ENCODE measurements at places on chromosomes 5 and 9.

GRCh38 chr5:130045334-130045733 is 141.1 kb downstream of the CHSY3 start:
- DNase-seq: peak; percentile 57

DNA sequence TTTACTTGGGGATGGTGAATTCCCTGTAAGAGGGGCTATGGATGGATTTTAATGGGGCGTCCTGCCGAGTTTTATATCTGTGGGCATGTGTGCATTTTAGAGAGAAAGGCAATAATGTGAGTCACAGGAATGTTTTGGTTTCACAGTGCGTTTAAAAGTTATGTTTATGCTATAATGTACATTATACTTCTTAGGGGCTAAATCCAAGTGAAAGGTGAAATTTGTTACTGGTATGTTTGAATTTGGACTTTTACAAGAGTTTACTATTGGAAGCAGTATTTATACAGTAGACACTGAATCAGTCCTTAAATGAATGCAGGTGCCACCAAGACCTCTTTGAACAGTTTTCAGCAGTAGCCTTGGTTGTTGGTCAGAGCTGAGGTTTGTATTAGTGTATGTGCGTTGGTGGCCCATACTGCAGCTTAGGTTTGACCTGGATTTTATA is 5.6 kb downstream of the JMY start:
- DNase-seq: no peak

GRCh38 chr9:20624201-20625002 is 2.1 kb upstream of the MLLT3 start:
- peak; percentile 71 for DNase-seq

DNA sequence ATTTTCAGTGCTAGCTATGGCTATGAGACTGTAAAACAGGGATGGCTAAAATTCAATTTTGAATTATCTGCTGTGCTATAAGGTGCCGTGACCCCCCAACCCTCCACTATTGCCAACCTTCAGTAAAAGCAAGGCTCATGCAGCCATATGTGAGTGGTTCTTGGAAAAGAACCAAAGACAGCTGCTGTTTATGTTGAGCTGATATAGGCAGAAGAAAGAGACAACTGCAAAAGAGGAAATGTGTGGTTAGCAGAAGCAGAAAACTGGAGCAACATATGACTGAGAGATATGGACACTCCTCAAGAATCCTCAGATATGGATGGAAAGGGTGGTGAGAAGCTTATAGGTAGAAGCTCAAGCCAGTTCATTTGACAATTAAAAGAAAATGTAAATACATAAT is 200.3 kb downstream of the TLE1 start:
- no peak for DNase-seq

- no peak for DNase-seq
Measured at GRCh38 chr9:33447799-33448553, 583 bp upstream of the AQP3 start.

GRCh38 chr9:2599896-2600295 is 21.7 kb upstream of the VLDLR start:
- DNase-seq: peak; percentile 10

DNA sequence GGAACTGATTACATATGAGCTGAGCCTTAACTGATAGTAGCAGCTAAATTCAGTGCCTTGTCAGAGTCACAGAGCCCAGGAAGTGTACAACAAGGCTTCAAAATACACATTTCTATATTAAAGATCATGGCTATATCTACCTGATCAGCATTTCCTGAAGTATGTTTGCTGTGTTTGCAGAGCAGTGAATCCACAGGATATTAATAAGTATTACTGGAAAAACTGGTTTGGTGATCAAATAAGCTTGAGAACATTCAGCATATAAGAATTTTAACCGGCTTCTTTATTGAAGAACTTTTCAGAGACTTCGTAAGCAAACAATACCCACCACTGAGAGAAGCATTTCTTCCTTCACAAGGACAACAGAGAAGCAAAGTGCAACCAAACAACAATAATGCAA is 227.0 kb downstream of the ELAVL2 start:
- no peak for DNase-seq

- DNase-seq: no peak
Measured at GRCh38 chr9:98468567-98469239, 213.3 kb upstream of the TBC1D2 start.

- no peak for DNase-seq
Measured at GRCh38 chr9:85147046-85147640, 477.6 kb downstream of the NTRK2 start.

- no peak for DNase-seq
Measured at GRCh38 chr5:96720408-96720807, 58.2 kb downstream of the CAST start.

- DNase-seq: no peak
Measured at GRCh38 chr9:136936645-136937170, 7.8 kb downstream of the FBXW5 start.

DNA sequence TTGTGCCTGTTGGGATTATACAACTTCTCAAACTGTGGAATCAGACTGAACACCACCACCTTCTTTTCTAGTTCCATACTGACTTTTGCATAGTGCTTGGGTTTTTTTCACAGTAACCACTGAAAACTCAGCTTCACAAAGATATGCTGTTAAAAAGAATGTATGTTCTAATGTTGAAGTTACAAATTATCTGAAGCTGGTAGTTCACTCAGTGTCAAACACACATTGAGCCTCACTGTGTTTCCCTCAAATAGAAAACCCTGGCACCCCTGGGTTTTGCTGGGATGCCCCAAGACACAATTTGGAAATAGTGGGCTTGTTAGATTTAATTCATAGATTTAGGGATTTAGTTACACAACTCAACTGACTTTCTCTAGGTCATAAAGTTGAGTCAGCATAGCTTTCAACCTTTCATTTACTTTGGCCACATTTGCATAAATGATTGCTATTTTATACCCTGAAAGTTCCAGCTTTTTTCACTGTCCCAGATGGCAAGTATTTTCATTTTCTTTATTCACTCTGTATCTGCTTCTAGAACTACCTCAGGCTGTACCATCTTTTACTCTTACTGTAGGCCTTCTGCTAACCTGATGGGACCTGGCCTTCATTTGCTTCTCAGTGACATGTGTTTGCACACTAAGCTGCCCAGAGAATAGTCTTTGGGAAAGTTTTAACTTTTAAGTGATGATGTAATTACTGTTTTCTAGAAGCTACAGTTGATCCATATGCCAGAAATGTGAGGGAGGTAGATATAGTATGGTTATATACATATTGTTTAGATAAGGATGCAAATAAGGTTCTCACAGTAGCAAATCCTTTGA is 115.1 kb downstream of the CDC42SE2 start:
- DNase-seq: no peak

DNA sequence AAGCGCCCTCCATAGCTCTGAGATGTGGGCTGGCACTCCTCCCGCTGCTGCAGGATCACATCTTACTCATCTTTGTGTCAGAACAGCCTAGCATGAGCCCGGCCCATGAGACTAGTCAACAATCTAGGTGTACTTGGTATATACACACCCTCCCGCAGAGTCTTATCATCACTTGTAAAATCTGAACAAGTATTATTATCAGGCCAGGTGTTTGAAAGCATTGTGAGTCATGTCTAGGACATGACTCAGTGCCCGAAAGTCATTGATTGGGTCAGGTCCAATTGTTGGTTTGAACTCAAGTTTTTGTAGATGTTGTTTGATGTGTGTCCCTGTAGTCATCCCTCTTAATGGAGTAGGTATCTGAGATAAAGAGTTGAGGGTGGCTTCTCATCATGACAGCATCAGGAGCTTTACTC is 108.7 kb downstream of the CFAP90 start:
- no peak for DNase-seq

DNA sequence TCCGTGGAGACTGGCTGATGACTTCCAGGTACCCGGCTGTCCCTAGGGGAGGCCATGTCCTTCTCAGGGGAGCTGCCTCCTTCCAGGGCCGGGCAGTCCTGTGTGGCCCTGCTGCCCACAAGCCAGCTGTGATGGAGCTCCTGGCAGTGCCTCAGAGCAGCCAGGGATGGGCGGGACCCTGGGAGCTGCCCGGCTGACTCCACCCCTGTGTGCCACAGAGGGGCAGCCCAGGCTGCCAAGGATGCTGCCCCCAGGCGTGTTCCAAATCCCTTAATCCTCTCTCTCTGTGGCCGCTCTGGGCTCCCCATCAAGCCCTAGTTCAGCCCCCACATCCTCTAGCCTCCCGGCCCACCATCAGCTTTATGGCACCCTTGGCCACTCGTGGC is 7.0 kb upstream of the SCGB3A1 start:
- no peak for DNase-seq

DNA sequence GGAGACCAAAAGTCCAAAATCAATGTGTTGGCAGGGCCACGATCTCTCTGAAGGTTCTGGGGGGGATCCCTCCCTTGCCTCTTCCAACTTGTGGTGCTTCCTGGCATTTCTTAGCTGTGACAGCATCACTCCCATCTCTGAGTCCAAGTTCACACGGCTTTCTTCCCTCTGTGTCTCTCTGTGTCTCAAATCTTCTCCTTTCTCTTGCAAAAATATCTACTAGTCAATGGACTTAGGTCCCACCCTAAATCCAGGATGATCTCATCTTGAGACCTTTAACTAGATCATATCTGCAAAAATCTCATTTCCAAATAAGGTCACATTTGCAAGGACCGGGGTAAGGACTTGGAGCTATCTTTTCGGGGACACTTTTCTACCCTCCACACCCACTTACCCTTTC is 186.1 kb downstream of the HSD17B3 start:
- DNase-seq: no peak

GRCh38 chr9:125549891-125550885 is 156.8 kb downstream of the MAPKAP1 start:
- peak; percentile 79 for DNase-seq

- DNase-seq: no peak
Measured at GRCh38 chr5:58002323-58002722, 457.6 kb downstream of the PLK2 start.

- DNase-seq: no peak
Measured at GRCh38 chr9:18824095-18824666, 208.8 kb downstream of the SAXO1 start.

DNA sequence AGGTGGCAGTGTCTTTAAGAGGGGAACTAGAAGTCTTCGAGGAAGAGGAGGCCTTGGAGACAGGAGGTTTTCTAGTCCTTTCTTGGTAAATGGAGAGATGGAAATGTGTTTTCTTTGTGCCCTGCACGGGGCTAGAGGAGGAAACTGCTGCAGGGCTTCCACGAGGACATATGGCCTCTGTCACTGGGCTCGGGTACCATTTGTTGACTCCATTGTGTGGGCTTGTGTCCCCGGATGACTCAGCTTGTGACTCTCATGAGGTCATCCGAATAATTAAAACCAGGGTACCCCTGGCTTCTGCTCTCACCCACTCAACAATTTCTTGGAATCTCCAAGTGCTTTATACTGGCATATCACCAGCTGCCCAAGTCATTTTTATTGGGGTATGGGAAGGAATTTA is 261.7 kb downstream of the KIF4B start:
- DNase-seq: no peak

- DNase-seq: no peak
Measured at GRCh38 chr9:4926239-4926638, 58.8 kb upstream of the JAK2 start.

- DNase-seq: peak; percentile 86
Measured at GRCh38 chr9:95854386-95855020, 21.0 kb upstream of the ERCC6L2 start.

GRCh38 chr9:121399883-121400607 is 30.0 kb upstream of the STOM start:
- peak; percentile 77 for DNase-seq

- DNase-seq: no peak
Measured at GRCh38 chr9:81596679-81597418, 92.5 kb downstream of the TLE1 start.

GRCh38 chr9:114500697-114501292 is 4.5 kb downstream of the WHRN start:
- no peak for DNase-seq

DNA sequence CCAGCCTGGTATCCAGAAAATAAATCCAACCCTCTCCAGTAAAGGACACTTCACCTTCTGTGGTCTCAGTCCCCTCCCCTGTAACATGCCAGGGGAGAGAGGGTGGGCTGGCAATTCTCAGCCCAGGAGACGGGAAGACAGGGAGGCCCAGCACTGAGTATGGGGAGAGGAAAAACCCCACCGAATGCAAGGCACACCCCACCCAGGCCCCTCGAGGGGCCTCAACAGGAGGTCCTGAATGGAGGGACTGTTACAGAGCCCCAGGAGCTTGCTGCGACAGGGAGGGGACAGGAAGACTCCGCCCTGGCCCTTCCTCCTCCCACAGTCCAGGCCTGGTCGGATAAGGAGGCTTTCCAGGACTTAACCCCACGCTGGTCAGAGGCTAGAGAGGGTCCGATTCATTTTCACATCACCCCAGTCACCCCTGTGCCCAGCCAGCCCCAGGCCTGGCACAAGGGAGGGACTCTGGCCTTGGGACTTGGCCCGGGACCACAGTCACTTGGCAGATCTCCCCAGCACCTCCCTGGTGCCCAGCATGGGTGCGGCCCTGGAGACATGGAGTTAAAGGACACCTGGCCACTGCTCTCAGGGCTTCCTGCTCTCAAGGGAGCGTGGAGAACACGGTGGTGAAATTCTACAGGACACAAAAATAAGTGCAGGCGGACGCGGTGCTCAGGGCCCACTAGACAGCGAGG is 44.9 kb upstream of the STXBP1 start:
- no peak for DNase-seq

GRCh38 chr9:116096046-116096445 is 57.5 kb upstream of the PAPPA start:
- peak; percentile 37 for DNase-seq

GRCh38 chr5:128279345-128279744 is 195.8 kb downstream of the SLC12A2 start:
- DNase-seq: no peak

DNA sequence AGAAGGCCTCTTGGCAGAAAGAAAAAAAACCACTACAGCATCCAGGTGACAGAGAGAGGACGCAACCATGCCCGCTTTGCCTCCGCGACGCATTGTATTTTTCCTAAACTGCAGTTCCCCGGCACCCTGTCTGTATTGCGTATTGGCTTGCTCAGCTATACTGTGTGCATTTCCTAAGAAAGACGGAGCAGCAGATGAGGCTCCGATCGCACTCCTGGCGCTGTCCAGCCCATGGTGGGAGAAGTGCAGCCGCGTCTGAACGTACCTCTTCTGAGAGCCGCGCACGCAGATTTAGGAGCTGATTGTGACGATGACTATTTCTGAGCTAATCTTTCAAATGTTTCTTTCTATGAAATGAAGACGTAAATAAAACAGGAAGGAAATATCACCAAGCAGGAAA is 366.5 kb downstream of the IRX1 start:
- DNase-seq: peak; percentile 1

- DNase-seq: no peak
Measured at GRCh38 chr9:73806876-73807275, 655.2 kb downstream of the ANXA1 start.

DNA sequence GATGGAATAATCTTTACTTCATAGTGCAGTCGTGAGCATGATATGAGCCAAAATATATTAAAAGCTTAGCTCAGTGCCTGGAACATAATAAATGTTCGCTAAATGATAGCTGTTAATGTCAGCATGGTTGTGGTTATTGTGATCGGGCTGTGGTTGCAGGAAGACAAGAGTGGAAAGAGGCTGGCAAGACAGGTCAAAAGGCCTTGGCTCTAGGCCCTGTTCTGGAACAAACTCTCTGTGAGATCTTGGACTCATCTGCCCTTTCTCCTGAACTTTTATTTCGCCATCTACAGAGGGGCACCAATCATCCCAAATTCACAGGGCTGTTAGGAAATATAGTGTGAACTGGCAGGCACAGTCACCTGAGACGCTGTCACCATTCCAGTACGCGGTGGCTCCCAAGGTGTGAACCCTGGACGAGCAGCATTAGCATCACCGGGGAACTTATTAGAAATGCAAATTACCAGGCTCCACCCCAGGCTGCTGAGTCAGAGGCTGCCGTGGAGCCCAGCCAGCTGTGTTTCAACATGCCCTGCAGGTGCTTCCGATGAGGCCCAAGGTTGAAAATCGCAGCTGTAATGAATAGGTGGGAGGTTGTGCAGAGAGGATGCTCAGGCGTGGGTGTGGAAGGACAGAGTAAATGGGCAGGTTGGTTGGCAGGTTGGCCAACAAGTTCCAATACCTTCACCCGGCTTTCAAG is 50.2 kb upstream of the SAP30L start:
- DNase-seq: no peak

Data from fibroblast of skin of abdomen (primary cell).